ENCODE measurements at places on chromosomes 12 and 14.

GRCh38 chr12:104049278-104049902 lies 597 bp downstream of the GLT8D2 start:
- DNase-seq = no peak

DNA sequence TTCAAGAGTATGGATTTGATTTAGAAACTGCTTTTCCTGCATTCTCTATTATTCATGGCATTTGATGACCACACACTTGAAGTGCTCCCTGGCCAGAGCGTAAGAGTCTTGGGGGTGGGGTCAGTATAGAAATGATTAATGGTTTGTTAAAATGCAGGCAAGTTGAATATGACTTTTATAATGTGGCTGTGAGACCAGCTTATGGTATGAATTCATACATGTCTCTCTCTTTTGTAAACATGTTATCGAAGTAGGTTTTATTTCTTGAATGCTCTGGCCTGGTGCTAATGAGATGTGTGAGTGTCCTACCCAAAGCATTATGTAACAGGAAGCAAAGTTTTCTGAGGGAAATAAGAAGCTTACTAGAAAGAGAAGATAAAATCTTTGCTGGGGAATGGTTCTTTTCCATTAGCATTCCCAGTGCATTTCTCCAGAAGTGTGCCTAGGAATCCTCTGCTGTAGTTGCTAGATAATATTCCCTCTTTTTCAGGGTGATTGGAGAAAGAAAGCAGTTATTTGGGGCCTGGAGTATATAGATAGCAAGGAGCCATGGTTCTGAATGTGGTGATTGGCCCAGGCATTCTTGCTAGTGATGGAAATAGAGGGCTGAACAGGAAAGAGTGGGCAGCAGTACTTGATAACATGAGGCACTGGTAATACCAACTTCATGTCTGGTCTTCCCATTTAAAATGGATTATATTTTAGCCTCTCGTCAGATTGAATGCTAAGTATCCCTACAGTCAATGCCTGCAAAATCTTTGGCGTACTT lies 289.7 kb downstream of the RAD51B start:
- no peak for DNase-seq

GRCh38 chr12:32115404-32116104 lies 8.9 kb downstream of the BICD1 start:
- peak; percentile 89 for DNase-seq

- no peak for DNase-seq
These were observed 92.1 kb downstream of the LIN7A start for GRCh38 chr12:80845639-80846038.

DNA sequence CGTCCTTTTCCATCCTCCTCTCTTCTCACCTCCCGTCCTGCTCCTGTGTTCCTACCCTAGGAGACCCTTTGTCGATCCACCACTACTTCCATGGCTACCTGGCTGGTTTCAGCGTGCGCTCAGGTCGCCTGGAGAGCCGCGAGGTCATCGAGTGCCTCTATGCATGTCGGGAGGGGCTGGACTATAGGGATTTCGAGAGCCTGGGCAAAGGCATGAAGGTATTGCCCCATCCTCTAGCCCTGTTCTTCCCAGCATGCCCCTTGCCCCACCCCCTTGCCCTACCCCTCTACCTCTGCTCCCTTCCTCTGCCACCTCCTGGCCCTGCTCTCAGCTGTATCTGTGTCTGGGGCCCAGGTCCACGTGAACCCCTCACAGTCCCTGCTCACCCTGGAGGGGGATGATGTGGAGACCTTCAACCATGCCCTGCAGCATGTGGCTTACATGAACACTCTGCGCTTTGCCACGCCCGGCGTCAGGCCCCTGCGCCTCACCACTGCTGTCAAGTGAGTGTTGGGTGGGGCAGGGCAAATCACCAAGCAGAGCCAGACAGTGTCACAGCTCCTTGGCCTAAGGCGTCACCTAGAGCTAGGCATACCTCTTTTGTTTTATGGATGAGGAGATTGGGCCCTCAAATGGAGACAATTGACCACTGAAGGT lies 12.8 kb downstream of the CLSTN3 start:
- DNase-seq = no peak

DNA sequence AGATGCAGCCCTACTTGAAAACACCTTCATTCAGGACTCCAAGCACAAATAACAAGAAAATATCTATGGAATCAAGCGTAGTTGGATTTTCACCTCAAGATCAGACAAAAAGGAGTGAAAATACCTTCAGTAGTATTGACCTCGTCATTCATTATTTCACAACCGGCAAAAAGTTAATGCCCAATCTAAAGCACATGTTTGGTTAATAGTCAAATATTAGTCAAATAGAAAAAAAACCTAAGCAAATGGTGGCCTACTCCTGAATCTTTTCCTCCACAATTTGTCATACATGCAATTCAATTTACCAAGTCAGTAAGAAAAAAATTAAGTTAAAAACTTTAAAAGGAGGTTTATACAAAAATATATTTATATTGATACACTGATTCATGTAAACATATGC lies 50.0 kb downstream of the SLC38A4 start:
- DNase-seq = no peak

- DNase-seq = no peak
These were observed 206.4 kb downstream of the SLC15A4 start for GRCh38 chr12:128617304-128617833.

- DNase-seq = no peak
These were observed 4.6 kb downstream of the ANO6 start for GRCh38 chr12:45220363-45220931.

DNA sequence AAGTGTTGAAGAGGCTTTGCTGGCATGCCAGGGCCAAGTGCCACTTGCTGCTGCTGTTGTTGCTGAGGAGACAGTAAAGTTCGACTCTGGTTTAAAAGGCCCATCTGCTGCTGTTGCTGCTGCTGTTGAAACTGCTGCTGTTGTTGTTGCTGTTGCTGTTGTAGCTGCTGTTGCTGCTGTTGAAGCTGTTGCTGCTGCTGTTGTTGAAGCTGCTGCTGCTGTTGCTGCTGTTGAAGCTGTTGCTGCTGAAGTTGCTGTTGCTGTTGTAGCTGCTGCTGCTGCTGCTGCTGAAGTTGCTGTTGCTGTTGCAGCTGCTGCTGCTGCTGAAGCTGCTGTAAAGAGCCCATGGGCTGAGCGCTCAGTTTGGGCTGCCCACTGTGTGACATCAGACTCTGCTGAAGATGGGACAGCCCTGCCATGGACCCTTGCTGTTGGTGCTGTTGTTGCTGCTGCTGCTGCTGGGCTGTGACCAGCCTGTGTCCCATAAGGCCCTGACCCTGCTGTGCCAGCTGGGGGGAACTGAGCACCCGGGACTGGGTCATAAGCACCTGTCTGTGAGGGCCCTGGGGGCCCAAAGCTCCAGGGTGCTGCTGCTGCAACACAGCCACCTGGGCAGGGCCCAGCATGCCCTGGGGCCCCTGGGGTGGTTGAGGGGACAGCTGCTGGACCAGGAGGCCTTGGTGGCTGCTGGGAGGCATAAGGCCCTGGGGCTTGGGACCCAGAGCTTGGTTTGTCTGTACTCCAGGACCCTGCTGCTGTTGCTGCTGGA lies 14.3 kb upstream of the PRKAG1 start:
- DNase-seq = no peak

DNA sequence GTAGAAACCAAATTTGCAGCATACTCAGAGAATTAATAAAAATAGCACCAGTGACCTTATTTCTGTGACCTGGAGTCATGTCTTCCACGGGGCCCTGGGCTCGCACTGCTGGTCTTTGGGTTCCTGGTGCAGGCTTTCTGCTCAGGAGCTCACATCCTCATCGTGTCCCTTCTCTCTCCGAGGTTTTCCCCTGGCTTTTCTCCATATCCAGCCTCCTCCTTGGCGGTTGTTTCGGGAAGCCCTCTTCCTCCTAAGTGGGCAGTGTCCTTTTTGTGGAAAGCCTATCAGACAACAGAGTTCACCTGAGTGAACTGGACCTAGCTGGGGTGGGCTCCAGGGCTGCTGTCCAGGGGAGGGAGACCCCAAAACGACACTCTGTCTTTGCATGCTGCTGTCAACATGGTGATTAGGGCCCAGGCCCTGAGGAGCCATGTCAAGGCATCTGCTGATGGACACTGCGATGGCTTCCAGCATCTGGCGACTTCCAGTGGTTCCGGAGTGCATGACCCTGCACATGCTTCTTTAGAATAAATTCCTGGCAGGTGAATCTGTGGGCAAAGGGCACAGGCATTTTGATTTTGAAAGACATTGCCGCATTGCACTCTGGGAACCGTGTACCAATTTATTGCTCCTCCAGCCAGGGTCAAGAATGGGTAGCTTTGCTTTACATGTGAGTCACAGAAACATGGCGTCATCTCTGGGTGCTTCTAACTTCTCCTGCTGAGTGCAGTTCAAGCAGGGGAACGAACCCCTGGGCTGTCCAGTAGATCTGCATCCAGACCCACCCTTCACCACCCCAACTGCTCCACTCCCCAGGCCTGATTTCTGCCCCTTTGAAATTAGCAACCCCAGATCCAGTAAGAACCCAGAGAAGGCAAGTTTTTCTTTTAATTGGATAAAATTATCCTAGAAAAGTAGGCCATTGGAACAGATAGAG lies 136.8 kb downstream of the ADGRD1 start:
- DNase-seq = no peak

GRCh38 chr12:886206-886605 lies 63.3 kb downstream of the RAD52 start:
- DNase-seq = no peak

GRCh38 chr12:42957561-42958290 lies 368.2 kb upstream of the PRICKLE1 start:
- no peak for DNase-seq

DNA sequence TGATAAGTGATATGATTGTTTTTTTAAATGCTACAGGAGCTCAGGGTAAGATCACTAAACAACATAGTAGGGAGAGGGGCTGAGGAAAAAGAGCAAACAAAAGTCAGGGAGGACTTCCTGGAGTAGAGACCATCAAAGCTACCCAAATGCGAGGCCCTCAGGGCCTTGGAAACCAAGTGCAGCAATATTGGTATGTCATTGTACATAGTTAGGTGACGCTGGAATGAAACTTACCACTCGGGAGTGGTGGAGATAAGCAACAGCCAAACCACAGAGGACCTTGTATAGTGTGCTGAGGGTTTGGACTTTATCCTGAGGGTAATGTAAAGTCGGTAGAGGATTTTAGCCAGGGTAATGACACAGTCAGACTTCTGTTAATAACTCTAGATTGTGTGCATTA lies 13.8 kb downstream of the KITLG start:
- no peak for DNase-seq

DNA sequence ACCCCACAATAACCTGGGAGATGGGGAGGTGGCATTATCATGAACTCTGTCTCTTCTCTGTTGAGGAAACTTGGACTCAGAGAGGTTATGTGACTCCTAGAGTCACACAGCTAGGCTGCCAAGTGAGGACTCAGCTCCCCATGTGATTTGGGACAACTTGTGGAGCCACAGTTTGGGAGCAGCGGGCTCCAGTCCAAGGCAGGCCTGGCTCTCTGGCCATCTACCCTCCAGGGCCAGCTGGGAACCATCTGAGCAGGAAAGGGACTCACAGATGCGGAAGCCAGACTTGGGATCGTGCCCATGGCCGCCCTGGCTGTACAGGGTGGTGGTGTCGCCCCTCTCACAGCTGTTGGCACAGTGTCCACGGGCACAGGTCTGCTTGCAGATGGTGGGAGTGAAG lies 59.1 kb downstream of the ISCA2 start:
- no peak for DNase-seq

- DNase-seq = no peak
These were observed 8.9 kb upstream of the ETNK1 start for GRCh38 chr12:22615963-22616501.

DNA sequence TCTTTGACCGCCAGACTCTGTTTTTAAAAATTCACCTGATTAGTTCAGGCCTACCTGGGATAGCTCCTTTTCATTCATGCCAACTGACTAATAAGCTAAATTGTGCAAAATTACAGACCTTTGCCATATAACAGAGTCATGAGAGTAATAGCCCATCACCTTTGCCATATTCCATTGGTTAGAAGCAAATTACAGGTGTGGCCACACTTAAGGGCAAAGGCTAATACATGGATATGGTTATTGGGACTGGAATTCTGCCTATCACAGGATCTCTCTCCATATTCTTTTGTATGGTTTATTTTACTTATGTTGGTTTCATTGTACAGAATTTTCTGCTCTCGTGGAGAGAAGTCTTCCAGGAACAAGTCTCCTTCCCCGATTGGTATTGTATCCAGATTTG lies 115.2 kb downstream of the EGLN3 start:
- DNase-seq = no peak

DNA sequence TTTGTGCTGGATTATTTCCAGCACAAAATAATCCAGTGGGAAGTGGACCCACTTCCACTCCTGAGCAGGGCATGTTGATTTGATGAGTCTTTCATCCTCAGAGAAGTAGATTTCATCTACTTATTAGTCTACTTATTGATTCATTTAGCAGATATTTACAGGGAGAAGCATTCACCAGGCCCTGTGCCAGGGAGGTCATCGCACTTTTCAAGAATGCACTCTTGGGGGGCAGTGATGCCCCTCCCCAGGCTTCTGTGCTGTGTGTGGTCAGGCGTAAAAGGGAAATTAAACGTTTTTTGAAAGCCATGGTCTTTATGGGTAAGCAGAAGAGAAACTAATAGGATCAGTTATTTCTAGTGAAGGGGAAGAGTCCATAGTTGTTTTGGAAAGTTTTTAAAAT lies 610.7 kb upstream of the TMEM132C start:
- DNase-seq = no peak

DNA sequence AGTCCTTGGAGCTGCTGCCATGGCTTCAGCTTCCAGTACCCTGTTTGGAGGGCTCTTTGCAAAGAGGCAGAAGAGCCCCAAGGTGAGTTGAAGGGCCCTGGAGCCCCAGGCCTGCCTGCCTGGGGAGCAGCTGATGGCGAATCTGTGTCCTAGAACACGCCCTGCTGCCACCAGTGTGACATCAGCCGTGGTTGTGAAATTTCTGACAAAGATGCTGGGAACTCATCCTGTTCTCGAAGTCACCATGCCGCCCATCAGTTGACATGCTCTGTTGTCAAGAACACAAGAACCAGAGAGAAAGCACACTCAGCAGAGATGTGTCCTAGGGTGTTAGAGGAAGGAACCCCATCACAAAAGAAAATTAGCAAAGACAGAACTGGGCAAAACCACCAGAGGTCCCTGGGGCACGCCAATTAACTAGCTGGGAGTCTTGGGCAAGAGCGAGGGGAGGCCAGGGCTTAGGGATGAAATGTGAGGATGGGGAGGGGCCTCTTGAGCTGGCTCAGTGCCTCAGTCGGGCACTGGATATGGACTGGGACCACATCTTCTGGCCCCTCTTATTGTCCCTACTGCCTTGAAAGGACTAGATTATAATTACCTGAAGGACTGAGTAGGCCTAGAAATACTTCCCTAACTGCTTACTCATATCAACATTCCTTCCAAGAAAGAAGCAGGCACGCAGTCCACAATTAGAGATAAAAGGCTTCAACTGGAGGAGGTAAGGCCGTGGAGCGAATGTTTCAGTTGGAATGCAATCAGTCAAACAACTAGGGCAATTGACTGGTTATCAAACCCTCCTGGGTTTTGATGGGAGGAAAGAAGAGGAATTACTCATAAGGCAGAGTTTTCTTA lies 163.1 kb downstream of the CACNA1C start:
- no peak for DNase-seq

GRCh38 chr12:4355156-4356040 lies 24.1 kb downstream of the FGF23 start:
- no peak for DNase-seq
